ENCODE measurements at places on chromosomes 7 and 10. TPM values are rescaled to one million over a fixed set of nuclear protein-coding genes. Genes with fewer than 3 reads are reported as not detected.

Gene ARHGAP21
- polyA plus RNA-seq, result 91.0 TPM

Gene FGFBP3
- 3.6 TPM for polyA plus RNA-seq

Gene FKBP6
- polyA plus RNA-seq, result 0.26 TPM

Gene ANKRD7
- 4.2 TPM for polyA plus RNA-seq

Gene GBX1
- not detected for polyA plus RNA-seq

Gene GPR15LG
- 0.53 TPM for polyA plus RNA-seq

Gene LGI1
- 9.0 TPM for polyA plus RNA-seq

Gene NODAL
- 0.33 TPM for polyA plus RNA-seq

Gene LRRC4
- 9.2 TPM for polyA plus RNA-seq

Gene FIGNL1
- polyA plus RNA-seq, result 21.4 TPM

Gene TDRD1
- 0.06 TPM for polyA plus RNA-seq

Gene PAXIP1
- 20.6 TPM for polyA plus RNA-seq

Gene NPVF
- not detected for polyA plus RNA-seq

Gene AGAP5
- 11.2 TPM for polyA plus RNA-seq

Gene LRGUK
- 4.2 TPM for polyA plus RNA-seq

Gene ARID5B
- 45.5 TPM for polyA plus RNA-seq

Gene WDFY4
- polyA plus RNA-seq, result 0.67 TPM

Gene PIK3AP1
- 5.3 TPM for polyA plus RNA-seq

Gene NKX1-2
- polyA plus RNA-seq, result not detected

Gene PDZD7
- 2.3 TPM for polyA plus RNA-seq

Gene AZGP1
- polyA plus RNA-seq, result 61.6 TPM

Gene EN2
- polyA plus RNA-seq, result 0.10 TPM

Gene OPN4
- not detected for polyA plus RNA-seq

Gene GDF2
- polyA plus RNA-seq, result not detected

Gene HTR5A
- polyA plus RNA-seq, result not detected

Gene DENND2A
- 34.2 TPM for polyA plus RNA-seq

Gene MRLN
- polyA plus RNA-seq, result not detected

Gene GLCCI1
- 36.1 TPM for polyA plus RNA-seq

Gene PALD1
- 10.1 TPM for polyA plus RNA-seq

Gene PTF1A
- polyA plus RNA-seq, result not detected

Gene TRIM74
- 3.4 TPM for polyA plus RNA-seq

Gene ACTL6B
- polyA plus RNA-seq, result not detected

Gene LOXL4
- 3.3 TPM for polyA plus RNA-seq

Gene ZNF22
- 78.2 TPM for polyA plus RNA-seq

Gene TMEM273
- 3.1 TPM for polyA plus RNA-seq

Gene DNAH11
- polyA plus RNA-seq, result 1.8 TPM

Gene IFT22
- polyA plus RNA-seq, result 78.3 TPM

Gene VPS37D
- polyA plus RNA-seq, result 17.7 TPM

Gene SLC26A4
- 5.7 TPM for polyA plus RNA-seq

Gene PPP1R17
- polyA plus RNA-seq, result not detected

Gene TUBB8
- polyA plus RNA-seq, result 1.4 TPM

Gene EIF5AL1
- 0.12 TPM for polyA plus RNA-seq
